ENCODE measurements at places on chromosomes 1 and 21.

DNA sequence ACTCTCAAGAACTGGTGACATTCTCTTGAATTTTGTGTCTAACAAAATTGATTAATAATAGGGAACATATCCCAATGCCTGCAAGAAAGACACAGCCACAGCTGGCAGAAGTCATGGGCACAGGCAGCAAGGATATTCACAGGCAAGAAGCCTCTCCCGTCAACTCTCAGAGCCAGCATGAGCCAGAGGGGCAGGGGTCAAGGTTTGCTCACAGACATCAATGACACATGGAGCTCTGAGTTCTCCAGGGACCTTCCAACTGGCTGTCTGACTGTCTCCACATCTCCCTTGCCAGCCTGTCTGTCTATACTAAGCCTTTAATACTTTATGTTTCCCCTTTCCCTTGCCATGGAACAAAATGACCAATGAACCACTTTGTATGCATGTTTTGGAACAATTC lies 101.5 kb upstream of the RAB4A start:
- no peak for DNase-seq

- no peak for DNase-seq
Observed at GRCh38 chr1:81377406-81377805, 423.3 kb upstream of the ADGRL2 start.

DNA sequence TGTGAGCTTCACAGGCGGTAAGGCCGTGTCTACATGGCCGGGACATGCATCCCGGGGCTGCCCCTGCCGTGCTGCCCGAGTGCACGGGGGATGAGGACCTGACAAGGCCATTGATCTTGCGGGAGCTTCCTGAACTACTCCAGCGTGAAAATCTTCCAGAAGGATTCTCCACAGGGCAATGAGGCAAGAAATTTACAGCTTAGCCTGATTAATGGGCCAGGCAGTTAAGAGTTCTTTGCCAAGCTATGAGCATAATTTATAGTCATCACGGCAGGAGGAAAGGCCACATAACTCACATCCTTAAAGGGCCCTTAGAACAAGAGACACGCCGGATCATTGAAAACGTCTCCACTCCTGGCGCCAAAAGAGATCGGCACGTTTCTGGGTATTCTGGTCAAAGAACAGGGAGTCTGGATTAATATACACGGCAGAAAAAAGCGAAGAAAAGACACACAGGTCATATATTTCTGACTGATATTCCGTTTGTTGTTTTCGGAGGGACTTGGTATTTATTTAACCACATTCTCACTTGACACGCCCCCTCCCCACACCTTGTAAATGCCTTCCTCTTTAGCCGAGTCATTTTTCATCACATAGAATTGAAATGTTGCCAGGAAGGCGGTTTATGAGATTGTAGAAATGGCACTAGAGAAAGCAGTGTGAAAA lies 180.5 kb downstream of the DYRK1A start:
- no peak for DNase-seq

DNA sequence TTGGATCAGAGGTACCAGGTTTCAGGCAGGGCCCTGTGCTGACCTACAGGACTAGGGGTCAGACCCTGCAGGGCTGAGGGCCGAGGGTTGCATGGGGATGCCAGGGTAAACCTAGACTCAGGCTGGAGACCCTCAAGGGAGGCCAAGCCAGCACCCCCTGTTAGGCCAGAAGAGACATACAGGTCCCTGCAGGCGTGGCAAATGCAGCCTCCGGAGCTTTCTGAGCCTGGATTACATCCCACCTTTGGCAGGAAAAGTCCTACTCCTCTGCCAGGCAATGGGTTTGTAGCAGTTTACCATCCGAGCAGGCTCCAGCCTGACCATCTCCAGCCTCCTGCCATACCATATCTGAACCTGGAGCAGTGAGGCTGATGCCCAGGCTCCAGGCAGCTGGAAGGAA lies 425.3 kb downstream of the NPHP4 start:
- no peak for DNase-seq

DNA sequence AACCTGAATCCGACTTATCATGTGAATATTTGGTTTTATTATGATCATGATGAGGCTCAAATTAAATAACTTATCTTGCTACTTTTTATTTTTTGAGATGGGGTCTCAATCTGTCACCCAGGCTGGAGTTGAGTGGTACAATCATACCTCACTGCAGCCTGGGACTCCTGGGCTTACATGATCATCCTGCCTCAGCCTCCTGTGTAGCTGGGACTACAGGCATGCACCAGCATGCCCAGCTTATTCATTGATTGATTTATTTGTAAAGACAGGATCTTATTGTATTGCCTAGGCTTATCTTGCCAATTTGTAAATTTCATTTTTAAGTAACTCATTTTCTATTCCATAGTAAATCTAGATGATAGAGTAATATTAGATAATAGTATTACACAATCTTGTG lies 84.3 kb downstream of the COL11A1 start:
- no peak for DNase-seq

- DNase-seq, result peak; percentile 93
Observed at GRCh38 chr21:42047821-42048613, 23.1 kb upstream of the UMODL1 start.

- no peak for DNase-seq
Observed at GRCh38 chr1:18464665-18465050, 16.1 kb upstream of the KLHDC7A start.

- DNase-seq, result peak; percentile 78
Observed at GRCh38 chr1:109620401-109620791, 759 bp downstream of the AMPD2 start.

GRCh38 chr1:154755858-154756730 lies 114.0 kb downstream of the KCNN3 start:
- DNase-seq, result peak; percentile 49

DNA sequence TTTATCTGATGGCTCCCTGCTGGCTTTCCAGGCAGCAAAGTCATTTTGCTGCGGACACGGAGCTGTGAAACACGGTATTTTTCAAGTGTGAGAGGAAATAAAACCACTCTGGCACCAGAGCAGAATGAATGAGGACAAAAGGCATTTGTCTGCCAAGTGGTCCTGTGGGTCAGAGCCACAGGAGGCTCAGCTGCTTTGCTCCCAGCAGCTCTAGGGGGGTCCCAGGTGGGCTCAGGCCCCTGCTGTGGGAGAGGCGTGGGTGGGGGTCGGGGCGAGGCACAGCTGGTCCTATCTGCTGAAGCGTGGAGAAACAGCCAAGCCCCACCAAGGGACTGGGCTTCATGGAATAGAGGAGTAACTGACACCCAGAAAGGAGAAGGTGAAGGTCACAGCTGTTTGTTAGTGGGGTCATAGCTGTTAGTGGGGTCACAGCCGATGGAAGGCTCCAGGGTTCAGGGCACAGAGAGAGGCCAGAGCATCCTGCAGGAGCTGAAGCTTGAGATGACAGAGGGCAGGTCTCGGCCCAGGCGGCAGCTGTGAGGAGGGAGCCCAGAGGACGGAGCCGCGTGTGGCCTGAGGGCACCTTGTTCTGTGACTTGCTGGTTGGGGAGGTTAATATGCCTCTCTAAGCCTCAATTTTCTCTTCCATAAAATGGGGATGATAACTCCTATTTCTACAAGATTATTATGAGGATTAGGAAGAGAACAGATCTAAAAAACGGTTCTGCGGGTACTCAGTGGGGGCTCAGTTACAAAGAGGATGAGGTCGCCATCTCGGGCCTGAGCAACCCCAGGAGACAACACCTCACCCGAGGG lies 7.1 kb downstream of the KIF17 start:
- DNase-seq, result no peak

DNA sequence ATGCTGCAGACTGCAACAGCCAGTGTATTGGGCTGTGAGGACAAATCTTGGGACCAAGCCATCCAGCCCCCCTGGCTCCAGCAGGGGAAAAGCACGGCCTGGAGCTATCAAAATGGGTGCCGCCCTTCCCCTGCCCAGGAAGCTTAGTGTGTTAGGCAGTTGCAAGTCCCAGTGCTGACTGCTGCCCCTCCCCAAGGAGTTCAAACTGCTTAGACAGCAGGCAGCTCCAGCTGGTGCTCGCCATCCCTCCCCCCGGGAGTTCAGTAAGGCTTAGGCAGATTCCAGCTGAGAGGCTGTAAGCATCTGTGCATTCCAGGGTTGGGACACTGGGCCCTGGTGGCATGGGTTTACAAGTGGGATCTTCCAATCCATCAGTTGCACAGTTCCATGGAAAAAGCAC lies 579.6 kb upstream of the NR5A2 start:
- no peak for DNase-seq

DNA sequence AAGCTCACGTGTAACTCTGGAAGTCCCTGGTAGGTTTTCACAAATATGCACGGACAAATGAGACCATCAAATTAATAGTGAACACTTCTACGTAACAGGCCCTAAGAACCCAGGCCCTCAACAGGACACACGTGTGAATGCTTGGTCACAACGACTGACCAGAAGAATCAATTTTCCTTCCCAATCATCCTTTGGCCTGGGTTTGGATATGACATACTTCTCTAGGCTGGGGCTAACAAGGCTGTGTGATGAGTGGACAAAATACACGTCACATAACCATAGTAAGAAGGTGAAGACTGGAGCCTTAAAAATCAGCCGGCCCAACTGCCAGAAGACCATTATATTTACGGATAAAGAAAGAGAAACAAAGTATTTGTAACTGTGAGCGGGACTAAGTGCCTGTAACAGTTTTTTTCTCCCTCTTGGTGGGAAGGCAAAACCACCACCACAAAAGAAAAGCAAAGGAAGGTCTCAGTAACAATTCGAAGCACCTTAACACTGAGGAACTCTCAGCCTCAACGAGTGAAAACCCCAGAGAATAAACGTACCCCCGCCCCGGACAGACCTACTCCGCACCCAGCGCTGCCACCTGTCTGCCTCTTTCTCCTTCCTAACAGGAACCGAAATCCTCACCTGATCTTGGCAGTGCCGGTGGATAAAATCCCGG lies 450 bp downstream of the SDE2 start:
- DNase-seq, result peak; percentile 50

- no peak for DNase-seq
Observed at GRCh38 chr1:67594764-67595163, 90.2 kb upstream of the GADD45A start.
